ENCODE measurements at places on chromosomes 1 and 21.

GRCh38 chr1:81377406-81377805 is 423.3 kb upstream of the ADGRL2 start:
- no peak for DNase-seq
- H3K27ac ChIP-seq, result no peak overlapping the region
- no peaks in the 10 kb centered on the region for H3K36me3 ChIP-seq
- H3K4me3 ChIP-seq, result no peak overlapping the region

GRCh38 chr21:42548687-42549406 is 35.2 kb downstream of the SLC37A1 start:
- H3K36me3 ChIP-seq, result no peaks in the 10 kb centered on the region
- H3K4me1 ChIP-seq, result no peaks in the 10 kb centered on the region
- no peak overlapping the region for H3K4me3 ChIP-seq
- no peak overlapping the region for H3K27ac ChIP-seq
- DNase-seq, result no peak
- H3K27me3 ChIP-seq, result no peaks in the 10 kb centered on the region

GRCh38 chr1:203453016-203453415 is 22.6 kb upstream of the PRELP start:
- DNase-seq, result no peak
- H3K27ac ChIP-seq, result no peak overlapping the region
- no peaks in the 10 kb centered on the region for H3K36me3 ChIP-seq
- no peak overlapping the region for H3K4me3 ChIP-seq
- no peaks in the 10 kb centered on the region for H3K4me1 ChIP-seq
- peaks cover 11% of the 10 kb centered on the region for H3K27me3 ChIP-seq

DNA sequence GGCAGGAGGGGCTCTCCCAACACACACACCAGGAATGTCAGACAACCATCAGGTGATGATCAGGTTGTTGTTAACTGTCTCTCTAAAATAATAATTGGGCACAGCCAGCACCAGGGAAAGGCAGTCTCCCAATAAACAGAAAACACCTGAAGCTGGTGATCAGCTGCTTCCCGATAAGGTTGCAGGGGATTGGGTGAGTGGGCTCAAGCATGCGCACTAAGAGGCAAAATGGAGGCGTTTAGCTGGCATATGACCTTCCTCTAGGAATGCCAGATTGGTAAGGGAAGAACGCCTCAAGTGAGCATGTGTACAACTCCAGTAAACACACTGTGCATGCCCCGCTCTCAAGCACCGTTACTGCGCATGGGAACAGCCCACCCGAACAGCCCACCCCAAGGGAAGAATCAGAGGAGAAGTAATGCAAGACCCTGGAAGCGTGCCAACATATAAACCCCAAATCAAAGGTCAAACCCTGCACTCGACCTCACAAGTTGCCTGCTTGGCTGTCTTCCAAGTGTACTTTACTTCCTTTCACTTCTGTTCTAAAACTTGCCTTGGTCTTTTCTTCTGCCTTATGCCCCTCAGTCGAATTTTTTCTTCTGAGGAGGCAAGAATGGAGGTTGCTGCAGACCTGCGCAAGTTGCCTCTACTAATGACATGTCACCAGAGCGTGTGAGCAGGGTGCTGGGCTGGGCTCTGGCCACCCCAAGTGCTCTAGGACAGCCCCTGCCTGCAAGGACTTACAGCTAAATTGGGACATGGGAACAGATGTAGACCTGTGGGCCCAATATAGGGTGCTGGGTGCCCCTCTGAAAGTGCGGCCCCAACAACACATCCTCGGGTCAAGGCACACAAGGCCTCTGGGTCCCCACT is 200.8 kb downstream of the RHOU start:
- no peaks in the 10 kb centered on the region for H3K36me3 ChIP-seq
- H3K27me3 ChIP-seq, result no peaks in the 10 kb centered on the region
- DNase-seq, result no peak
- no peak overlapping the region for H3K27ac ChIP-seq

DNA sequence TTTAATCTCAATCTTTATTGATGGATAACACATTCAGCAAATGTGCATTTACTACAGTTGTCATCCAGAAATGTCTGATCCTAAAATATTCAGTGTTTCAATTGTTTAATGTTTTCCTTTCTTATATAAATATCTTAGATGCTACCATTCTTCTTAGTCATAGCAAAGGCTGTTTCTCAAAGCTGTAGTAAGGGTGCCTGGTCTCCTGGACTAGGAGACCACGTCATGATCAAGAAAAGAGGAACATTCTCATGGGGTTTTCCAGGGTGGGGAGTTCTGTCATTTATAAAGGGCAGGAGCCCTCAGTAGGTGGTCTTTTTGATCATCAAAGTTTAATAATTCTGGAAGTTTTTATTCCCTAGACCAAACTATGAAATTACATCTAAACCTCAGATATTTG is 292.8 kb downstream of the HMCN1 start:
- DNase-seq, result no peak
- H3K4me3 ChIP-seq, result no peak overlapping the region
- no peak overlapping the region for H3K27ac ChIP-seq
- no peaks in the 10 kb centered on the region for H3K27me3 ChIP-seq
- no peaks in the 10 kb centered on the region for H3K4me1 ChIP-seq
- no peaks in the 10 kb centered on the region for H3K36me3 ChIP-seq

- H3K4me3 ChIP-seq, result no peak overlapping the region
- H3K27me3 ChIP-seq, result peaks cover 5% of the 10 kb centered on the region
- no peaks in the 10 kb centered on the region for H3K36me3 ChIP-seq
These were observed 1.2 kb downstream of the TNFRSF18 start for GRCh38 chr1:1204998-1205768.

DNA sequence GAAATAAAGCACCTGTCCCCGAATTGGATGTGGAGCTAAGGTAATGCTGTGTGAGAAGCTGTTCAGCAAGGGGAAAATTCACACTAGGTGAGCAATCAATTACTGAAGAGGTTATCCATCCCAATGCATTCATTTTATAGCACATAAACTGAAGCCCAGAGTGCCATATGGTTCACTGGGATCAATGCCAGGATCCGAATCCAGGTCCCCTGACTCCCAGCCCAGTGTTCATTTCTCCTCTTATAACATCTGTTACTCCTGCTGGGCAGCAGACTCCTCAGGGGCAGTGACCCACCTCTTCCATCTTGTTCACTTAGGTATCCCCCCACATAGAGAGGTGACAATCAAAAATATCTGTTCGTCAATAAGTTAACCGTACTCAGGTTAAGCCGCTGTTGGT is 13.2 kb upstream of the SEC16B start:
- H3K27ac ChIP-seq, result no peak overlapping the region
- H3K4me1 ChIP-seq, result no peaks in the 10 kb centered on the region
- H3K36me3 ChIP-seq, result no peaks in the 10 kb centered on the region

DNA sequence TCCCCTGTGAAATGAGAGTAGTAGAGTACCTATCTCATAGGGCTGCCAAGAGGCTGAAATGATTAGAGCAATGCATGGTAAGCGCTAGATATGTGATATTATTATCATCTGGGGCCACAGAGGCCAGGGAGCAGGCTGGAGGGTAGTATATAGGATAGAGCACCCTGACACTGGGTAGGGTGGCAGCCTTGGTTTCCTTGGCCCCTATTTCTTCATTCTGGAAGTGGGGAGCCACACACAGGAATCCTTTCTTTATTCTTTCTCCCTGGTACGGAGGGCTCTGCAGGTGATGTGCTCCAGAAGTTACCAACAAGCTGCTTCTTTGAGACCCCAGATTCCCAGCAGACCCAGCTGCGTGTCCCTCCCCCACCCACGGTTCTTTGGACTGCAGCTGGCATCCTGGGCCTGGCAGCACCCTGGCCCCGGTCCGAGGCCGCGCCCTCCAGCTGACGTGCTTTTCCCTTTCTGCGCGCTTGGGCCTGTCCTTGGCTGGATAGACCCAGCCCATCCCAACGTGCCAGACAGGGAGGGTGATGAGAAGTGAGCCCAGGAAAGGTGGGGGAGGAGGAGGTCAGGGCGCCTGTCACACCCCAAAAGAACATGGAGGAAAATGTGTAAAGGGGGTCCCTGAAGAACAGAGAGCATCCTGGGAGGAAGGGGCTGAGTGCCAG is 18.2 kb downstream of the INAVA start:
- no peak overlapping the region for H3K27ac ChIP-seq
- no peaks in the 10 kb centered on the region for H3K36me3 ChIP-seq
- no peak for DNase-seq
- H3K4me1 ChIP-seq, result no peaks in the 10 kb centered on the region
- H3K4me3 ChIP-seq, result no peak overlapping the region

GRCh38 chr1:228894442-228894989 is 159.2 kb downstream of the RHOU start:
- H3K36me3 ChIP-seq, result no peaks in the 10 kb centered on the region
- DNase-seq, result no peak
- no peak overlapping the region for H3K27ac ChIP-seq
- no peak overlapping the region for H3K4me3 ChIP-seq

DNA sequence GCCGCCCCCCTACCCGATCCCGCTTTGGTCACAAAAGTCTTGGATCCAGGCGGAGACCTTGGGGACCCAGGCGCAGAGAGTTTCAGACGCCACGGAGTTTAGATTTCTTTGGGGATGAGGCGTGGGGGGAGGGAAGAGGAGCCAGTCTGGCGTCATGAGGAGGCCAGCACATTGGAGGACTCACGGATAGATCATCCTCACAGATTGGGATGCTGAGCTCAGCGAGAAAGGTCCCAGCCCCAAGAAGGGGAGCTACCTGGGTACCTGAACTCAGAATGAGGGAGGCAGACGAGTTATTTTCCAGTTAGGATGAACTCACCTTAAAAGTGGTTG is 393 bp downstream of the ELAPOR1 start:
- no peak overlapping the region for H3K4me3 ChIP-seq
- DNase-seq, result no peak
- peaks cover 7% of the 10 kb centered on the region for H3K4me1 ChIP-seq
- no peak overlapping the region for H3K27ac ChIP-seq
- peaks cover 63% of the 10 kb centered on the region for H3K27me3 ChIP-seq

DNA sequence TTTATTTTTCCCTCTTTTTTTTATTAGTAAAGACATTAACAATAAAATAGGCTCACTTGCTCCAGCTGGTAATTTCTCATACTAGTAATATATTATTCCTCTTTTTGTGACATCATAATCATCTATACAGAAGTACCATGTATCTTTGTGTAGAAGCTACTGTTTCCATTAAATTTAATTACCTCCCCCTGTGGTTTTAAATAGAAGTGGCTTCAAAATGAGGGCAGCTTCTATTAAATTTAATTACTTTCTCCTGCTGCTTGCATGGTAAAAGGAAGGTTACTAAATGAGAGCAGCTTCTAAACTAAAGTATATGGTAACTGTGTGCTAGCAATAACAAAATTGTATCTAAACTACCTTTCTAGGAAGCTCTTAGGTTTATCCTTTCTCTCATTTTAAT is 94.0 kb downstream of the DPYD start:
- no peak for DNase-seq
- H3K4me1 ChIP-seq, result no peaks in the 10 kb centered on the region
- H3K4me3 ChIP-seq, result no peak overlapping the region
- H3K27ac ChIP-seq, result no peak overlapping the region

- no peaks in the 10 kb centered on the region for H3K27me3 ChIP-seq
- H3K36me3 ChIP-seq, result no peaks in the 10 kb centered on the region
- DNase-seq, result no peak
- no peak overlapping the region for H3K4me3 ChIP-seq
- H3K4me1 ChIP-seq, result no peaks in the 10 kb centered on the region
These were observed 122.4 kb upstream of the UBE2U start for GRCh38 chr1:64080941-64081562.

DNA sequence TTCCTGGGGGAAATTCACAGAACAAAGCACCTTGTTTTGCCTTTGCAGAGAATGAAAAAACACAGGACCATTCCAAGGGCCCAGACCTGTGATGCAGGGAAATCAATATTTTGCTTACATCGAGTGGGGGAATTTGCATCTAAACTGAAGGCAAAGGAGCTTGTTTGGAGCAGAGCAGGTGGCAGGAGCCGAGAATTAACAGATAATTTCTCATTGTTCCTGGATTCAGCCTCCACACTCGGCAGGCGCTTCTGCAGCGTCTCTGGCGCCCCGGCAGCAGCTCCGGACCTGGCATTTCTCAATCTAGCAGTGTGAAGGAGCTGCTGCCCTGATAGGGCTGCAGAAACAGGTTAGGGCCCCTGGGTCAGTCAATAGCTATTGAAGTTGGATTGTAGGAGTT is 2.0 kb upstream of the SYT6 start:
- H3K27me3 ChIP-seq, result peaks cover 58% of the 10 kb centered on the region
- no peaks in the 10 kb centered on the region for H3K4me1 ChIP-seq
- DNase-seq, result no peak
- no peaks in the 10 kb centered on the region for H3K36me3 ChIP-seq

DNA sequence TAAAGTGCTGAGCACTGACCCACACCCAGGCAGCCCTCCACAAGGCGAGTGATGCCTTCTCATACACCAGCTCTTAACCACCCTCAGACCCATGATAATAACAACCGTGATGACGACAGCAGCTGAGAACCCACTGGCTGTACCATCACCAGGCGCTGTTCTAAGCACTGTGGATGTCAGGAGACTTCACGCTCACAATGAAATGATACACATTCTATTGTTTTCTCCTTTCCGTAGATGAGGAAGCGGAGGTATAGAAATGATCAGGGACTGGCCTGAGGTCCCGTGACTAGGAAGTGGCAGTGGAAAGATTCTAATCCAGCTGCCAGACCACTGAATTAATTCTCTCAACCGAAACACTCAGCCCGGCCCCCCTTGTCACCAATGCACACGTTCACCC is 32.6 kb downstream of the SDC3 start:
- H3K27me3 ChIP-seq, result no peaks in the 10 kb centered on the region
- no peak for DNase-seq
- peaks cover 3% of the 10 kb centered on the region for H3K4me1 ChIP-seq
- no peak overlapping the region for H3K4me3 ChIP-seq
- no peaks in the 10 kb centered on the region for H3K36me3 ChIP-seq
- H3K27ac ChIP-seq, result no peak overlapping the region

DNA sequence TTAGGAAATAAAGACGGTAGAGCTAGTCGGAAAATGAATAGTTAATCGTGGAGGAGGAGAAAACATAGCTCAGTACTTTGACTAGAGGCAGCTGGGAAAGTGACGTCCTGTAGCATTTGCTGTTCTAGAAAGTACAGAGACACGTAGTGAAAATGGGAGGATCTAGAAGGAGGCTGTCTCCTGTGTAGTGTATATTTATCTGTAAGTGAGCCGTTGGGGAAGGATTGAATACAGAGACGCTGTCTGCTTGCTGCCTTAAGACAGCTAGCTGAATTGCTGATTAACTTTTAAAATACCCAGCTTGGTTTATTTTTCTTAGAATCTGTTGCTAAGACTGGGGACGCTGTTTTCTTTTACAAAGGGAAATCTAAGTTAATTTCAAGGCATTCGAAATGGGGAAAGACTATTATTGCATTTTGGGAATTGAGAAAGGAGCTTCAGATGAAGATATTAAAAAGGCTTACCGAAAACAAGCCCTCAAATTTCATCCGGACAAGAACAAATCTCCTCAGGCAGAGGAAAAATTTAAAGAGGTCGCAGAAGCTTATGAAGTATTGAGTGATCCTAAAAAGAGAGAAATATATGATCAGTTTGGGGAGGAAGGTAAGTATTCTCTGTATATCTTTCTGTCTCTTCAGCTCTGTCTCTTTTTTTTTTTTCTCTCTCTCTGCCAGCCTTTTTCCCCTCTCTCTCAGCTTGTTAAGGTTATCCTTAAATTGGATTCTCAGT is at the start of gene DNAJB4:
Gene DNAJB4, plus strand, starts transcription at position 221 of the 729 bp plus-strand sequence. Its CDS starts 172 bp downstream, at position 393.
- H3K4me3 ChIP-seq, result peak within 1 kb of the TSS; percentile 69
- H3K4me1 ChIP-seq, result peaks cover 29% of the 10 kb centered on the region
- H3K36me3 ChIP-seq, result peaks cover under 1% of the 10 kb centered on the region
- no peaks in the 10 kb centered on the region for H3K27me3 ChIP-seq

GRCh38 chr1:234968451-234968850 is 160.2 kb downstream of the TOMM20 start:
- no peak overlapping the region for H3K4me3 ChIP-seq
- DNase-seq, result no peak
- H3K27me3 ChIP-seq, result no peaks in the 10 kb centered on the region
- no peak overlapping the region for H3K27ac ChIP-seq
- no peaks in the 10 kb centered on the region for H3K36me3 ChIP-seq
